ENCODE measurements at places on chromosomes 13 and 19. TPM values are rescaled to one million over a fixed set of nuclear protein-coding genes. Genes with fewer than 3 reads are reported as not detected.

GRCh38 chr19:41638641-41639081 is 11.8 kb upstream of the CEACAM4 start:
- no peak for DNase-seq

- no peak for DNase-seq
Observed at GRCh38 chr13:37212826-37213225, 107.4 kb upstream of the CSNK1A1L start.

DNA sequence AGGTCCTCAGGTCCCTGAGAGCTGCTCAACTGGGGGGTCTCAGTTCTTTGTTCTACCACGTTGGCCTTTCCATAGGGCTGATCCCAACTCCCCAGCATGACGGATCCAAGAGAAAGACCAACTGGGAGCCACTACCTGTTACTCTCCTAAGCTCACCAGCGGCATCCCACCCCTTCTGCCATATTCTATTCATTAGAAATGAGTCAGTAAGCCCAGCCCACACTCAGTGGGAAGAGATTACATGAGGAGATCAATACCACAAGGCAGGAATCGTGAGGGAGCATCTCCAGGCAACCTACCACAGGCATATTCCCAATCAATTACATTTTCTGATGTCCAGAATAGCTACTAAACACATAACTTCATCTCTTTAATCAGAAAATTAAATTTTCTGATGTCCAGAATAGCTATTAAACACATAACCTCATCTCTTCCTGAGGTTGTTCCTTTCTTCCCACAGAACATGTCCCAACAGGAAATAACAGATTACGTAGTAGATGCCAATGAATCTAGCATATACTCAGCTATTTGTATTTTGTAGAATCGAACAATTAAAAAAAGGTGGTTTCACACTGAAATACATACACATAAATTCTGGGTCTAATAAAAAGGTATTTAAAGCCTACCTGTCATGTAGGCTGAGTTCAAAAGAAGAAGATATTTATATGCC is 708.1 kb upstream of the ARGLU1 start:
- peak; percentile 84 for DNase-seq

- no peak for DNase-seq
Observed at GRCh38 chr19:39641773-39642172, 13.9 kb upstream of the LGALS16 start.

GRCh38 chr13:113914333-113915011 is 50.6 kb upstream of the GAS6 start:
- DNase-seq: no peak

DNA sequence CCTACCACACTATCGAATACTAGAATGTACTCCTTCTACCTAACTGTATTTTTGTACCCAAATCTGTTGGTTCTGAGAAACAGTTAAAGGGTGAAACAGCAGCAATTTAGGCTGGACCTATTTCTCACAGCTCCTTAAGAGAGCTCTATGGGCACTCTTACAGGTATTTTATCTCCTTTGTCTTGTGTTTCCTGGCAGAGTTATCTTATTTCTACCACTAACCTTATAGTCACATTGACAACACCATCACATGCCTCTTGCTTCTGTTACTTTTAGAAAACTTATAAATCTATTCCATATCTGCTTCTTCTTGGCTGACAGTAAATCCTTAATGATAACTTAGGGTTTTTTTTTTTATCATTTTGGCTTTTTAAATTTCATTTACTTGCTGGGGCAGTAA is 130.7 kb downstream of the MYO16 start:
- no peak for DNase-seq

DNA sequence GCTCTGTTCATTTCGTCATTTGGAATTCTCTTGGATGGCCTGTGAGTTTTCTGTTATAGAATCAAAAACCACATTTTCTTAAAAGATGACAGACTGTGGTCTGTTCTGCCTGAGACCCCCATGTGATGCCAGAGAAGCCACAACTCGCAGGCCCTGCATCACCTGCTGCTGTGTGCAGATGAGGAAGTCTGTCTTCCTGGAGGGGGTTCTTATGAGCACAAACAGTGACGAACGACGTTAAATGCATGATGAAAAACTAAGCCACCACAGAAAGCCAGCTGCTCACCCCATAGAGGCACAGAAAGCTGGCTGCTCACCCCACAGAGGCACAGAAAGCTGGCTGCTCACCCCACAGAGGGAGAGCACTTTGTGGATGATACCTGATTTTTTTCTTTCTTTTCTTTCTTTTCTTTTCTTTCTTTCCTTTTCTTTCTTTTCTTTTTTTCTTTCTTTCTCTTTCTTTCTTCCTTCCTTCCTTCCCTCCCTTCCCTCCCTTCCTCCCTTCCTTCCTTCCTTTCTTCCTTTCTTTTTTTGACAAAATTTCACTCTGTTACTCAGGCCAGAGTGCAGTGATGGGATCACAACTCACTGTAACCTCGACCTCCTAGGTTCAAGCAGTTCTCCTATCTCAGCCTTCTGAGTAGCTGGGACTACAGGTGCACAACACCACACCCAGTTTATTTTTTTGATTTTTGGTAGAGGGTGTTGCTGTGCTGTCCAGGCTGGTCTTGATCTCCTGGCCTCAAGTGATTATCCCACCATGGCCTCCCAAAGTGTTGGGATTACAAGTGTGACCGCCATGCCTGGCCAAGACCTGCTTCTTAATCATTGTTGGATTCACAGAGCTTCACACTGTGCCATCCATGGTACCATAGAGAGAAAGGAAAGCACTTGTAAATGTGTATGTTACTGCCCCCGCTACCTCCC is 1191.4 kb downstream of the UQCRFS1 start:
- no peak for DNase-seq

DNA sequence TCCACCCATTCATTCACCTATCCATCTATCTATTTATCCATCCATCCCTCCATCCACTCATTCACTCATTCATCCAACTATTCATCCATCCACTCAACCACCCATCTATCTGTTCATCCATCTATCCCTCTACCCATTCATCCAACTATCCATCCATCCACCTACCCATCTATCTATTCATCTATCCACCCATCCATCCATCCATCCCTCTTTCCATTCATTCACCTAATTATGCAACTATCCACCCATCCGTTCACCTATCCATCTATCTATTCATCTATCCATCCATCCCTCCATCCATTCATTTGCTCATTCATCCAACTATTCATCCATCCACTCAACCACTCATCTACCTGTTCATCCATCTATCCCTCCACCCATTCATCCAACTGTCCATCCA is 54.5 kb downstream of the UNC13A start:
- no peak for DNase-seq

- DNase-seq: peak; percentile 68
Observed at GRCh38 chr19:34430738-34431625, 2.8 kb downstream of the UBA2 start.

GRCh38 chr19:43720936-43721335 is 5.1 kb downstream of the IRGC start:
- DNase-seq: no peak

DNA sequence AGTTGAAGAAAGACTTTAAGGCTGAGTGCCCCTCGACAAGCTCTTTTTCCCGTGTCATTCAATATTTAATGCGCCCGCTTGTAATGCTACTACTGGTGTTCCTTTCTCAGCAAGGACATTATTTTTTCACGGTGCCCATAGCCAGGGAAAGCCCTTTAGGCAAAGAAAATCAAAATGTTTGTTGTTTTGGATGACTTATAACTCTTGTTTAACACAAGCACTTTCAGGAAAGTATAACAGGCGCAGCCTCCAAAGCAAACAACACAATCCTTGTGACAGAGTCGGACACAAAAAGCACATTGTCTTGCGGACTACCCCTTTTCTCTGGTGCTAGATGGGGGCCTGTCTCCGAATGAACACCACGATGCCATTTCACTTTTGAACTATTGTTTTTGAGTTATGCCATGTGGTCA is 12.4 kb downstream of the ZIC5 start:
- DNase-seq: no peak

DNA sequence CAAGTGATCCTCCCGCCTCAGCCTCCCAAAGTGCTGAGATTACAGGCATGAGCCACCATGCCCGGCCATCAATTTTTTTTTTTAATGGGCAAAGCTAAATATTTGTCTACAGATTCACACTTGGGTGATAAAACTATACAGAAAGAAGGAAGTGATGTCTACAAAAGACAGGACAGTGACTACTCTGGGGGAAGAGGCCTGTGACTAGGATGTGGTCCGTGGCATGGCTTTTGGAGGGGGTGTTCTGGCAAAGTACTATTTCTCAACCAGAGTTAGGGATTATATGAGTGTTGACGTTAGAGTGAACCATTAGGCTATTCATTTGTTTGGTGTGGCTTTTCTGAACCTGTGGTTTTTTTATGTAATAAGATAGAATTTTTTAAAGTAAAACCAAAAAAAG is 42.7 kb downstream of the INSR start:
- DNase-seq: no peak

- no peak for DNase-seq
Observed at GRCh38 chr13:88339271-88339741, 668.1 kb downstream of the SLITRK5 start.

The ZNF792 gene
- 39.1 TPM for total RNA-seq

The CCNA1 gene
- total RNA-seq: 9.8 TPM

The RFPL4AL1 gene
- 0.22 TPM for total RNA-seq

The LHFPL6 gene
- total RNA-seq: 72.6 TPM

The FBXO17 gene
- 20.0 TPM for total RNA-seq

The CPAMD8 gene
- total RNA-seq: 5.2 TPM

The DIAPH3 gene
- total RNA-seq: 5.2 TPM

The KIR3DL1 gene
- not detected for total RNA-seq

All from lung microvascular endothelial cell (primary cell).